ENCODE measurements at places on chromosomes 3 and 15. TPM values are rescaled to one million over a fixed set of nuclear protein-coding genes. Genes with fewer than 3 reads are reported as not detected.

Gene GOLGA8H
- 0.29 TPM for total RNA-seq

GRCh38 chr15:77018796-77019505 is 24.0 kb downstream of the PSTPIP1 start:
- no peak for DNase-seq

Gene CD276
- 27.2 TPM for total RNA-seq

Gene ITGA11
- not detected for total RNA-seq

DNA sequence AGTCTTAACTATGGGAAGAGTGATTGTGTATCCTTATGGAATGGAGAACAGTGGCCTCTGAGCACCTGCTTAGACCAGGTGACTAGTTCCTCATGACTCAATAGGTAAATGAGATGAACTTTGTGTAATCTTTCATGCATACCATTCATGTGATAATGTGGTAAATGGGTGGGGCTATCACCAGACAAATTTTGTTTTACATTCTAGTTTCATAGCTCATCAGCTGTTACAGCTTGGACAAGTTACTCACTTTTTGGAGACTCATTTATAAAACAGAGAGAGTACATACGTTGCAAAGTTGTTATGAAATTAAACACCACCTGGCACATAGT is 103.7 kb upstream of the TGFBR2 start:
- DNase-seq = no peak

DNA sequence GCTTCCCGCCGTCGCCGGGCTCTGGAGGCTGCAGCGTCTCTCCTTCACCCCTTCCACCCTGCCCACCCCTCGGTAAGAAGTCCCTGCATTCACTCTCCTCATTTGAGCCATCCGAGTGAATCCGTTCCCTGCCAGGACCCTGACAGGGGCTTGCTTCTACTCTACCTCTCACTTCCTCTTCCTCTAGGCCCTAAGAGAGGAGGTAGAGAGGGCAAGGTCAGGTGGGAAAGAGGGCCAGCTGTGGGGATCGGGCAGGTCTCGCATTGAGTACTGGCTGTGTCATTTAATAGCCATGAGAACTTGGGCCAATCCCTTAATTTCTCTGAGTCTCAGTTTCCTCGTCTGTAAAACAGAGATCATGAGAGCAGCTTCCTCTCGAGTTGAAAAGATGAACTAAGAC is 283.6 kb downstream of the UACA start:
- DNase-seq = no peak

Gene SLC9C1
- total RNA-seq = 0.64 TPM

Gene FOXB1
- not detected for total RNA-seq

- DNase-seq = no peak
Observed at GRCh38 chr3:78562328-78562727, 1205.5 kb downstream of the ROBO1 start.

Gene IGSF11
- 66.5 TPM for total RNA-seq

Gene PROS1
- 248 TPM for total RNA-seq

Gene IL17RE
- 0.29 TPM for total RNA-seq

DNA sequence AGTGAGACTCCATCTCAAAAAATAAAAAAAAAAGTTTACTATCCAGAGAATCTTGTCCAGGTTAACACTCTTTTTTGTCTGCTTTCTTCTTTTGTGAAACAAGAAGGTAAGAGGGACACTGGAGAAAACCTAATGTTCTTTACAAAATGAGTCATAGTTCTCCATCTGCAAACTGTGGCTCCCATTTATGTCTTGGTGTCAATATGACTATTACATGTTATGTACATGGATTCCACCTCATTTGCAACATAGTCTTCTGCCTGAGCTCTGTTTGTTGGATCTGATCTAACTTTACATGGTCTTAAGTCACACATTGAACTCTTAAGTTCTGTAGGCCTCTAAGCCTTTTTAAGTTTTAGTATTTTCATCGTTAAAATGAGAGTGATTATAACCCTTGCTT is 421.2 kb upstream of the TPRG1 start:
- no peak for DNase-seq

DNA sequence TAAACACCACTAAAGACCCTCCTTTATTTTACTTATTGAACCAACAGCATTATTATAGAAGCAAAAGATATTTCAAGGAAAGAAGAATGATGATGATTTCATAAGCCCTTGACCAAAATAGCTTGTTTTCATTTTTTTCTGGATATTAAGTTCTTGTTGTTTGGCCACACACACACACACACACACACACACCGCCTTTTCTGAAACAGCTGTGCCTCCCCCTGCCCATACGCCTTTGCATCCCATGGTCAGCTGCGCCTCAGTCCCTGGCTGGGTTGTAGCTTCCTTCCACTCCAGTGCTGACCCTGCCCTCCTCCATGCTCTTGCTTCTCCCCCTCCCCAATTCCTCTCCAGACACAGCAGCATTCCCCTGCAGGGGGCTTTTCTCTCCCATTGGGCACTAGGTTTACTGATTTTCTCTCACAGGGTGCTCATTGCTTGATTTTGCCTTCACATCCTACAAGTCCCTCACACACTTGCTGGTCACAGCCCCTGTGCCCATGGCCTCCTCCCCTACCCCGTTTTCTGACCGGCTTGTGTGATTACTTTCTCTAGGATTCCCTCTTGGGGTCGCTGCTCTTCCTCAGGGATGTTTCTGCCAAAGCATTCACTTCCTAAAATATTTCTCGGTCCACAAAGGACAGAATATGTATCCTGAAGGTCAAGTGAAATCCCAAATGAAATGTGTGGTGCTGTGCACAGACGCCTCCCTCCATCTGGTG is 18.4 kb downstream of the MESP1 start:
- no peak for DNase-seq

Gene GRK7
- not detected for total RNA-seq

DNA sequence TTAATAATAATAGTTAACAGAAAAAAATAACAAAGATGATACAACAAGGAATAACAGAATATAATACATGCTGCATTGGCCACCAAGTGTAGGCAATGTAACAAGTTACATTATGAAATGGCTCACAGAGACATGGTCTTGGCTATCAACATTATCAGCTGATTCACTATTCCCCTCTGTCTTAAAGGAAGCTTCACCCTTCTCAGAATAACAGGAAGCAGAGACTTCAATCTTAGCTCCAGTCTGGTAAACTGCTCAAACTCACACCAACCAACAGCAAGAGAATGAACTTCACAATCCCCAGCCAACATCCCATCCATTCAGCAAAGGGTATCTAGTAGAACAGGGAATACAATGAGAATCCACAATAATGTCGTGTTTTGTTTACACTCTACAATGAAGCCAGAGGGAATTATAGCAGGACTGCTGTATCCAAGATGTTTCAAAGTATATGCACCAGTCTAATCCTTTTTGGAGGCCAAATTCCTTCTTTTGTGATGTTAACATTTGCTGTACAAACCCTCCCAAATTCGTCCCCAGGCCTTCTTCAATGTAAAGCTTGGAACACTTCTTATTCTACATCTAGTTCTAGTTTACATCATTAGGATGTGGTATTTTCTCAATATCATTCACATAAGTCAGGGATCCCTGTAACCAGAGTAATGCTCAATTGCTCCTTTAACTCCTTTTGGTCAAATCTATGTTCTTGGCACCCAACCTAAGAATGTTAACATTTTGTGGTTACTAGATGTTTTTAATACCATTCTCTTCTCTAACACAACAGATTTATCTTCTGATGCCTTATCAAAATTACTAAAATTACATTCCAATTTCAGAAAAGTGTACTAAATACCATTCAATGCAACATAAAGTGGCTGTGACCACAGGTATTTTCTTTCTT is 52.4 kb upstream of the CMSS1 start:
- no peak for DNase-seq

GRCh38 chr3:37905987-37906674 is 44.5 kb downstream of the CTDSPL start:
- no peak for DNase-seq

- DNase-seq = no peak
Observed at GRCh38 chr15:86852741-86853140, 773.1 kb downstream of the AGBL1 start.

DNA sequence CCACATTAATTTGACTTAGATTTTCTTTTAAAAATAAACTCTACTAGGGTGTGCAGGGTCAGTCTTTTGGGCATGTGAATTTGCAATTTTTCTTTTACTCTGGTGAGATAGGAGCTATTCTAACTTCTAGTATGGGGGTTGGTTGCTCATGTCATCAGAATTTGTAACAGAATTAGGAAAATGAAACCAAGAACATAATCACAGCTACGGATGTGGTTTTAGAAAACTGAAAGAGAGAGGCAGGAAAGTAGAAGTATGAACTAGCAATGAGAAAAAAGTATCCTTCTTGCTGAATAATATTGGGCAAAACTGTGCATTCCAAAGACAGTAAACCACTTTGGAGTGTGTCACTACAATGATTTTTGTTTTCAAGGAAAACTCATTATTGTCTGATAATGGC is 43.3 kb downstream of the ADPGK start:
- no peak for DNase-seq

DNA sequence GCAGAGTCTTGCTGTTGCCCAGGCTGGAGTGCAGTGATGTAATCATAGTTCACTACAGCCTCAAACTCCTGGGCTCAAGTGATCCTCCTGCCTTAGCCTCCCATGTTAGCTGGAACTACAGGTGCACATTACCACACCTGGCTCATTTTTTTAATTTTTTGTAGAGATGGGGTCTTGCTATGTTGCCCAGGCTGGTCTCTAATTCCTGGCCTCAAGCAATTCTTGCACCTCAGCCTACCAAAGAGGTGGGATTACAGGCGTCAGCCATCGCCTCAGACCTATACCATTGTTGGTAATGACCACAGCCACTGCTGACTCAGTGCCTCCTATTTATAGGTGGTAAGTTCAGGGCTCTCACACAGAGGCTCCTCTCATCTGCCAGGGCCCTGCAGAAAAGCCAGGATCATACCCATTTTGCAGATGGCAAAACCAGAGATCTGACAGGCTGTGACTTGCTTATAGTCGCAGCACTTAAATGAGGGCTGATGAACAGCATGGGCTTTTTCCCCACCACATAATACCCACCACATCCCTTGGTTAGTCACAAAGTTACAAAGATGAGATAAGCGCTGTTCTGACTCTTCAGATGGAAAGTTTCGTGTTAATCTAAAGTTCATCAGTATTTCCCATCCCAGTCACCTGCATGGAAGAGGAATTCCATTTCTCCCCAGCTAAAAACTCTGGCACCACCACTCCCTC is 21.8 kb upstream of the SPATA12 start:
- no peak for DNase-seq

Gene CELF6
- total RNA-seq = not detected

- no peak for DNase-seq
Observed at GRCh38 chr3:38083871-38084333, 44.9 kb downstream of the DLEC1 start.

- DNase-seq = no peak
Observed at GRCh38 chr15:75145027-75145841, 56.4 kb upstream of the C15orf39 start.

DNA sequence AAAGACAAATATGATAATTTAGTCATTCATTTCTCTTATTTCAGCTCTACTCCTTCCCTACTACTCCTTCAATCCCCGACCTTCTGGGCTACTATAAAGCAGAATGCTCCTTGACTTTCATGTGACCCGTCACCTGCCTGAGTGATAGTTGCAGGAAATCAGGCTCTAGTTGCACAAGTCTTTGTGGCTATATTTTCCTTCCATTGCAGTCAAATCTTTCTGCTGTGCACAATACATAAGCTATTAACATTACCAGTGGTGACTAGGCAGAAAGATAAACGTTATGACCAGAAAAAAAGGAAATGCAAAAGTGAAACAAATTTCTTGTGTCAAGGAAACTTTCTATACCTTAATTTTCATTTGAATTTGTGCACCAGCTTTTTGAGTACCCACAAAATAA is 2.3 kb downstream of the SUCNR1 start:
- DNase-seq = peak; percentile 46

GRCh38 chr3:142706321-142707127 is 17.3 kb upstream of the TRPC1 start:
- DNase-seq = no peak

DNA sequence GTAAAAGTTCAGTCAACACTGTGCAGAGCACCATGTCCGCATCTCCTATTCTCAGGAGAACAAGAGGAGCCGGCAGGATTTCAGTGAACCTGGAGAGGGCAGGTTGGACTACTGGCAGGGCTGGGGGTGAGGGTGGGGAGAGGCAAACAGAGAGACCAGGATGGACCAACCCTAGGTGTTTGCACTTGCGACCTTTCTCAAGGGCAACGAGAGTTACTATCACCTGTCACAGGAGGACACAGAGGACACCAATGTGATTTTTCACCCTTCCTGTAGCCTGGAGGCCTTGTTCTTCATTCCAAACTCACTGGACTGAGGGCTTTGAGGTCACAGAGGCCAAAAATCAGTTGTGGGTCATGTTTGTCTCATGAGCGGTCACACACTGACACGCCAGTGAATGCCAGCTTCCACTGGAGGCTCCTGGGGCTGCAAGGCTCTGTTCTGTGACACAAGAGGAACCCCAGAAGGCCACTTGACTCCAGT is 89.5 kb downstream of the CPN2 start:
- no peak for DNase-seq

DNA sequence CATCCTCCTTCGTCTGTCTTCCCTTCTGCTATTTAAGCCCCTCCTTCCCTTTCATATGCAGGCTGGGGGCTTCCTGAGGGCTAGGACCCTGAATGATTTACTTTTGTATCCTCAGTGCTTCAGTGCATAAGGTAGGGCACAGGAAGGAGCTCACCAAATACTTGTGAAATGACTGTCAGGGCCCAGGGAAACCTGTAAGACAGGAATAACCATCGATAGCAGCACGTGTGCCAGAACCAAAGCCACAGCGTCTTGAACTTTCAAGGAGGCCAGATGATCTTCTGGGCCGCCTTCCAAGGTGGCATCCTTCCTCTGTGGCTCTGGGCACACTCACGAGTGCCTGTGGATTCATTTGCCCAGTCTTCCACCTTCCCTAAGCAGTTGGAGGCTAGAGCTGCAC is 3.9 kb downstream of the TMED3 start:
- no peak for DNase-seq

DNA sequence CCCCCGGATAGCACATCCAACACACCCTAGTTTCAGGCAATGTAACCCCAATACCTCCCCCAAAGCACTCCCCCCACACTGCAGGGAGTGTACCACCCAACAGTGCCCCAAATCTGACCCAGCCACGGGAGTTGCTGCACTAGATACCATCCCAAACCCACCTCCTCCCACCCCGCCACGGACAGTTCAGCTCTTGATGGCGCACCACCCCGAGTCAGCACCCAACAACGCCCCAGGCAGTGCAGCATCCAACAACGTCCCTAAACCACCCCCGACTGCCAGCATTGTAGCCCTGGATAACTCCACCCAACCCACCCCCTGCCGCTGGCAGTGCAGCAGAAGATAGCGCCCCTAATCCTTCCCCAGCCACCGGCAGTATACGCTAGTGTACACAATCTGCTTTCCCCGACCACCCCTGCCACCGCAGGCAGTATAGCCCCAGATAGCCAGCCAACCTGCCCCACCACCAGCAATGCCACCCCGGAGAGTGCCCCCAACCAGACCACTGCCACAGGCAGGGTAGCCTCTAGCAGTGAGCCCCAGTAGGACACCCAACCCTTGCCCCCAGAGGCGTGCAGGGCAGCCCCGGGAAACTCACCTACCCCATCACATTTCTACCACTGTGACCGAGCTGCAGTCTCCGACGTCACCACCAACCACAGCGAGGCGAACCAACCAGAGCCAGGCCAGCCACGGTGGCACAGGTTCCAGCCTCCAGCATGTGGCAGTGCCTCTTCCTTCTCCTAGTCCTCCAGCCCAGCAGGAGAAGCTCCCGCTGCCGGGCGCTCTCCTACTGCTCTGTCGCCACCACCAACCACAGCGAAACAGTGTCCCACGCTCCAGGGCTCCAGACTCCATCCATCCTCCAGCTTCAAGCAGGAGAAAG is 178.1 kb downstream of the POTEB3 start:
- no peak for DNase-seq

Measured in SK-MEL-5 (cell line).